Dermis blood vessel endothelial cell (primary cell): ENCODE measurements at places on chromosomes 2 and 18.

GRCh38 chr2:78162202-78162601 is 640.0 kb upstream of the LRRTM4 start:
- DNase-seq: no peak

- no peak for DNase-seq
These were observed 2.8 kb downstream of the FRZB start for GRCh38 chr2:182863642-182864041.

GRCh38 chr2:181810823-181811695 is 80.5 kb upstream of the ITPRID2 start:
- DNase-seq: peak; percentile 99

- DNase-seq: peak; percentile 70
These were observed 15.6 kb upstream of the ASAP2 start for GRCh38 chr2:9191041-9191481.

GRCh38 chr2:138030459-138030858 is 66.2 kb downstream of the HNMT start:
- no peak for DNase-seq

DNA sequence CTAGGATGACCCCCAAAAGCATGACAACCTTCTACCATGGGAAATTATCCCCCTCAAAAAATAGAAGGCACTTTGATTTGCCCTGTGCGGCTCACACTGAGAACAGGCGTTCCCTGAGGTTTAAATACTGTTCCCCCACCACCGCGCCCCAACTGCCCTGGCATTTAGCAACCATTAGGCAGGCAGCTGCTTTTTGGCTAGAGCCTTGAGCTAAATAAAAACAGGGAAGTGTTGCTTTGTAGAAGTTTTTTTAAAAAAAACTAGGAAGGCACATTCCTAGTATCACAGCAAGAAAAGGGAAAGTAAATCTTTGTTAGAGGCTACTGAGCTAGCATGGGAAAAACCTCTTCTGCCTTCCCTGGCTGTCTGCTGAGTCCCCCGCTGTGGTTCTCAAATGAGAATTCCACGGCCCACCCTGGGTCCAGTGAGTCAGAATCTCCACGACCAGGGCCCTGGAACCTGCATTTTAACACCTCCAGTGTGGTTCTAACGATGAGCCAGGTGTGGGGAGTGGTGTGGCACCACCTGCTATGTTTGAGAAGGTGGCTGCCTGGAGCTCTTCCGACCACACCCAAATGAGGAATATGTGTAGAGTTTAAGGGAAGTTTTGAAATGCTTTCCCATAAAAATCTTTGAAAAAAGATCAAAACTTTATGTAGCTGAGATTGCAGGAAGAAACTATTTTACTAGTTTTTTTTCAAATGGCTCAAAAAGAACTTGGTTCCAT is 66.4 kb downstream of the VIT start:
- no peak for DNase-seq

GRCh38 chr18:1846640-1847039 is 724.7 kb downstream of the METTL4 start:
- DNase-seq: no peak

DNA sequence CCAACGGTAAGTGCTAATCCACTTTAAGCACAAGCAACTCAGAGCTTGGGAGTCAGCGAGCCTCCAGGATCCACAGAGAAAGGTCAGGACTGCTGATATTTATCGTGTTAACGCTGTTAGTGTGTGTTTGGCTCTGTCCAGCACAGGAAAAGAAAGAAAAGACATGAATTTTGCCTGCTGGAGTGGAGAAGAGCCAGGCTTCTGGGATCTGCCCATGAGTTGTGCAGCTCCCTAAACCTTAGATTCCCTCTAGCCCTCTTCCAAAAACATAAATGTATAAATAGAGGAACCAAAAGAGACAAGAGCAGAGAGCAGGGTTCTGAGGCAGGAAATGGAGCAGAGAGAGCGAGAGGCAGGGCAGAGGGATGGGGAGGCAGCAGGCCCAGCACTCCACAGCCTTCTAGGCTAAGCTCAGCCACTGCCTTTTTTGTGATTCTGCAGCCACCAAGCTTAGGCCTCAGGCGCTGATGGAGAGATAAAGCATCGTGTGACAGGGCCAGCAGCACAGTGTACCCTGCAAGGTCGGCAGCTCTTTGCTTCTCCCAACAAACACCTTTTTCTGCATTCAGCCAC is 14.5 kb upstream of the MAT2A start:
- no peak for DNase-seq

DNA sequence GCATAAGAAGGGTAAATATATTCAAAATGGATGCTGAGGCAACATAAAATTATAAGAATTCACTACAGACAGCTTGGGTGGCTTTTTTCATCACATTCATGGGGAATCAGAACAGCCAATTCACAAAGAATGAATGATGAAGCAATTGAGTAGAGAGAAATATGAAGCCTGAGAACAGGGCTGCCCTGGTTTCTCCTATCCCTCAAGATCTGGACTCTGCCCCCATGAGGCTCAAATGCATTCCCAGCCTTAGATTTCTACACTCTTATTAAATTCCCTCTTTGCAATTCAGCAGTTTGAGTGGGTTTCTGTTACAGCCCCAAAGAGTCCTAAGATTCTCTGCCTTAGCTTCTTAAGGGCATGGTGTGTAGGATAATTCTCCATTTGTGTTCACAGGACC is 172.5 kb downstream of the MAIP1 start:
- no peak for DNase-seq

GRCh38 chr2:120653046-120653445 is 82.6 kb upstream of the GLI2 start:
- no peak for DNase-seq

GRCh38 chr2:64260817-64261216 is 116.6 kb upstream of the PELI1 start:
- DNase-seq: peak; percentile 85

GRCh38 chr2:204172145-204172600 is 235.6 kb downstream of the ICOS start:
- DNase-seq: no peak

DNA sequence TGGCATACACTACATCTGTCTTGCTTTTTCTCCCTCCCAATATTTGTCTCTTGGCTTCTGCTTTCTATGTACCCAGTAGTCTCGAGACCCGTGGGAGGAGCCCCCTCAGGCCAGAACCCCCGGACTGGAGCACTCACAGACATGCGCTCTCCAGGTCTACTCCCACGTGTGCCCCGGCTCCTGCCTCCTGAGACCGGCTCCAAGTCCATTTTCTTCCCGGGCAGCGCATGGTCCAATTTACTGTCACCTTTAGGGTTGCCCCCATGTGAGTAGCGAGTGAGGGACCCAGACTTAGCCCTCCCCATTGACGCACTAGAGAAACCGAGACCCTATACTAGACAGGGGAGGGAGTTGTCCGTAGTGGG is 11.8 kb upstream of the TEX51 start:
- DNase-seq: no peak

GRCh38 chr18:13394801-13395200 is 176.2 kb downstream of the LDLRAD4 start:
- no peak for DNase-seq

DNA sequence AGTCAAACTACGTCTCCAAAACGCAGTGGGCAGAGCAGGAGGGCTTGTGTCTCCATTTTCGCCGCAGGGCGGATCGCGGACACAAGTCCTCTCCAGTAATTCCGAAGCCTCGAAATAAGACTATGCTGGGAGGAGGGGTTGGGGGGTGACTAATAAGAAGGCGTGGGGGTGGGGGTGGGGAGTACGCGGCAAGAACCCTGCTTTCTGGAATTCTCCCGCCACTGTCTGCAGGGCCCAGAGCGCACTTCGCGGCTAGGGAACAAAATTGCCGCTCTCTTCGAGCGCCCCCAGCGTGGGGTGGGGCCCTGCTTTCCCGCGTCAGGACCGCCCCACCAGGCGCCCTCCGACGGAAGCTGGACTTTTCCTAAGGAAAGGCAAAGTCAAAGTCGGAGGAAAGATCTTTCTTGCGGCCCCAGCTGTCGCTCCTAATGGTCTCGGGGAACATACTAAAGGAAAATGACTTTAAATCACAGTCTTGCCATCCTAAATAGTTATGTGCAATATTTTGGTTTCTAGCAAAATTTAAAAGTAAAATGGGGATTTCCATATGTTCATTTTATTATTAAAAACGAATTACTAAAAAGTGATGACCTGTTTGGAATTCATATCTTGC is 11.9 kb downstream of the NR4A2 start:
- peak; percentile 26 for DNase-seq

DNA sequence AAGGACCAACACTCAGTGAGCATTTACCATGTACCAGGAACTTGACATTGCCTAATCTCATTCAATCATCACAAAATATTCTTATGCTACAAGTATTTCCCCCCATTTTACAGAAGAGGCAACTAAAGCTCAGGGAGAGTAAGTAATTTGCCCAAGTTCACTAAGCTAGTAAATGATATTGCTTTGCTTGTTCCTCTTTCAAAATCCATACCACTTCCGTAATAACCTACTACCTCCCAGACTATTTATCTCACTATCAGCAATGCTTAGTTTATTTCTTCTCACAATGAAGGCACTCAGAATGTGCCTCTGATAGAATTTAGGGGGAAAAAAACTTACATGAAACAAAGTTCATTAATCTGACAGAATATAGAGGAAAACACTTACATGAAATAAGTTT is 1070.9 kb upstream of the FANCL start:
- DNase-seq: no peak

DNA sequence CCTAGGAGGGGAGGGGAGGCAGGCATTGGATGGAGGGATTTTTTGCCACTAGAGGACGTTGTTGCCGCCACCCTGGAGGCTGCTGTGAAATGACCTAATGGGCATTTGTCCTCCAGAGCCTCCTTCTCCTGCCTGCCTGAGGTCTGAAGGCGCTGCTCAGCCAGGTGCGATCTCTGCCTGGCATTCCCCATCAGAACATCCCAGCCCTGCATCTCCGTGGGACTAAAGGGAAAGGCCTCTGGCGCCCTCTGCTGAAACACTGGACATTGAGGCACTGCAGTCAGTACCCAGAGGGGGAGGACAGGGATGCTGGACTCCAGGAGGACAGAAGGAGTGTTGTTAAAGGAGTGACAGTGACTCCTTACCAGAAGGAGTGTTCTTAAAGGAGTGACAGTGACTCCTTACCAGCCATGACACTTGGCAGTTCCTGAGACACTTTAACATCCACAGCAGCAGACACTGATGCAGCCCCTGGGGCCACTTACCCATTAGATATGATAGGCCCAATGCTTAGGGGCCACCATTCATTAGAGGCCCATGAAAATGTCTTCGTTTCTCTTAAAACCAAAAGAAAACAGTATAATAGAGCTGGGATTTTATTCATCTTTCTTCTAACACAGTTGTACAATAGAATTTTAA is 17.0 kb downstream of the THNSL2 start:
- DNase-seq: peak; percentile 70

DNA sequence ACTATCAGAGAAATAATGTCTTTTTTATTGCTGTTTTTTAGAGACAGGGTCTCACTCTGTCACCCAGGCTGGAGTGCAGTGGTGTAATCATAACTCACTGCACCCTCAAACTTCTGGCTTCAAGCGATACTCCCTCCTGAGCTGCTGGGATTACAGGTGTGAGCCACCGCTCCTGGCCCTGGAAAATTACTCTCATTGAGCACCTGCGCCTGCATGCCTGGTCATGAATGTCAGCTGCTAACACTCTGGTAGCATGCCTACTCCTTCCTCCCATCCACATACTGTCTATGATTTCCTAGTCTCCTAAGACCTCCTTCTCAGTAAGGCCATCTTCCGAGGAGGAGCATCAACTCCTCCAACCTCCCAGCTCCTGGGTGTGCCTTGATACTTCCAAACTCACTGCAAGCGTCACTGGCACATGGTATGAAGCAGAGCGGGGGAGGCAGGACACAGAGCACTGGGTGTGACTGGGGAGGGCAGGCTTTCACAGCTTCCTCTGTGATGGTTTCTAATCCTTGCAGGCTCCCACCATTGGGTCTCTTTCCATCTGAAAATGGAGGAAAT is 1.6 kb upstream of the MAP2 start:
- no peak for DNase-seq

GRCh38 chr2:26493566-26493965 is 15.6 kb upstream of the OTOF start:
- no peak for DNase-seq

DNA sequence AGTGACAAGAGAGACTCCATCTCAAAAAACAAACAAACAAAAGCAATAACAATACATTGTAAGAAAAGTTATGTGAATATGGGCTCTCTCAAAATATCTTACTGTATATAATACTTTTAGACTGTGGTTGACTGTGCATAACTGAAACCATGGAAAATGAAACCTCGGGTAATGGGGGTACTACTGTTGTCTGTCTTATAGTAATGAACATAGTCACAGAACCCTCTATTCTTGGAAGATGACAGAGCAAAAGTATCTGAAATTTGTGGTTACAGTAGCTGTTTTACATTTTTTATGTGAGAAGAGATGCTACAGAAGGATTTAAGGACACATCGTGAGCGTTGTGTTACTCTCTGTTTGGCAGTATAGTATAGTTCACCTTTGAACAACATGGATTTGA is 60.5 kb downstream of the MAP4K4 start:
- no peak for DNase-seq

GRCh38 chr2:156896294-156896693 is 361.2 kb upstream of the GALNT5 start:
- DNase-seq: peak; percentile 1

- DNase-seq: no peak
These were observed 52.2 kb upstream of the BCL2L11 start for GRCh38 chr2:111068435-111069058.

GRCh38 chr2:223771475-223771874 is 65.9 kb downstream of the AP1S3 start:
- DNase-seq: no peak

DNA sequence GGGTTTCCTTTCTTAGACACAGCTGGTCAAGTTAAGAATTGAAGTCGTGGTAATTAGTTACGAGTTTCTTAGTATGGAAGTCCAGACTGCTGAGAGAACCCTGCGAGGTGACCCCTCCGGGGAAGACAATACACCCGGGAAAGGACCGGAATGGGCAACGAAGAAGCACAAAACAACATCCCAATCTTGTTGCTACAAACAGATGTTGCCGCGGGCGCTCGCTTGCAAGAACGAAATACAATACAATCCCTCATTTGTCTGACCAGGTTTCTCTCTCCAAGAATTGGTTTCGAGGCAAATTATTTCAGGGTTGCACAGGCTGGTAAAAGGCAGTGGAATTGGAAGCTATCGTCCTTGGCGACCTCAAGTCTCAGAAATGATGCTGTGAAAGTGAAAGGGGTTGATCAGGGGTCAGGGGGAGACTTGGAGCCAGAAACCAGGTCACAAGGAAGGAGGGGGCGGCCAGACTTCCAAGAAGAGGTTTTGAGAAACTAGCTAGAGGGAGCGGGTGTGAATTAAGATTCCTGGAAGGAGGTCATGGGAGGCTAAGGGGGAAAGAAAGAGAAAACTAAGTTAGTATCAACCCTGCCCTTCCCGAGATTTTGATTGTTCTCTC is 401.9 kb downstream of the HRH4 start:
- DNase-seq: no peak

DNA sequence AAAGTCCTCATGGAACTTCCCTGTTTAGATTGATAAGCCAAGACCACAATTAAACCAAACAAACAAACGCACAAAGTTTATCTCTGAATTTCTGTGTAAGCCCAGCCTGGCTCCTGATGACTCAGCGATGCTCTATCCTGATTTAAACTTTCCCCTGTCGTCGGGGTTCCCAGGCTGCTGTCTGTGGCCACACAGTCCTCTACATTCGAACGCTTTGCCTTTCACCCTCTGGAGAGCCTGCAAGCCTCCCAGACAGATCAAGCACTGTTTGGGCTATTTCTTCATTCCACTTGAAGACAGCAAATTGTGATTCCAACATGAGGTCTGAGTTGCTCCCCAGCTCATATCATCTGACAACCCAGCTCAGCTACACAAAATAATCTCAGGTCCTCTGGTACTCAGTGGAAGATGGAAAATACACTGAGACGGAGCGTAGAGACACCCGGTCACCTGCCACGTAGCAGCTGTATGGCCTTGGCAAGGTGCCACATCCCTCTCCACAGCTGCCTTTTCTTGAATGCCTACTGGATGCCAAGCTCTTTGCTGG is 51.2 kb downstream of the CYRIA start:
- peak; percentile 33 for DNase-seq
